ENCODE measurements at places on chromosomes 6 and 20.

GRCh38 chr6:56850626-56851025 is 104.3 kb upstream of the BEND6 start:
- DNase-seq, result no peak

- DNase-seq, result peak; percentile 75
These were observed at the start of gene BMP6 for GRCh38 chr6:7725849-7726415. BMP6 (plus strand) TSS chr6:7726099; CDS start chr6:7726956, 857 bp downstream.

GRCh38 chr6:87357479-87358196 is 13.0 kb downstream of the C6orf163 start:
- no peak for DNase-seq

DNA sequence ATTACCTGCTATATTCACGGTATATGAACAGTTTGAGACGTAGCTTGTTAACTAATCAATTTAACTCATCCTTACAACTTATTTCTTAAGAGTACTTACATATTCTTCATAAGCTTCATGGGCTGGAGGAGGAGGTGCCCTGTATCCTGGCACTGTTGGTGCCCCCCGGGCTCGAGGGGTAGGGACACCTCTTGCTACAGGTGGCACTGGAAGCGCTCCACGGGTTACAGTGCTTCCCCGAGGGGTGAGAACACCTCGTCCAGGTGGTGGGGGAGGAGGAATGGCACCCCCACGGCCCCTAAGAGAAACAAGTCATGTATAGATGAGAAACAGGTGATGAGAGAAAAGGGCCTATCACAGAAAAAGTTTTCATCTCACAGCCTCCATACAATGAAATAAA is 391.5 kb downstream of the KHDRBS2 start:
- no peak for DNase-seq

- DNase-seq, result no peak
These were observed 21.0 kb downstream of the KCNK5 start for GRCh38 chr6:39208223-39208739.

- DNase-seq, result no peak
These were observed 146.3 kb downstream of the LY86 start for GRCh38 chr6:6734479-6735465.

DNA sequence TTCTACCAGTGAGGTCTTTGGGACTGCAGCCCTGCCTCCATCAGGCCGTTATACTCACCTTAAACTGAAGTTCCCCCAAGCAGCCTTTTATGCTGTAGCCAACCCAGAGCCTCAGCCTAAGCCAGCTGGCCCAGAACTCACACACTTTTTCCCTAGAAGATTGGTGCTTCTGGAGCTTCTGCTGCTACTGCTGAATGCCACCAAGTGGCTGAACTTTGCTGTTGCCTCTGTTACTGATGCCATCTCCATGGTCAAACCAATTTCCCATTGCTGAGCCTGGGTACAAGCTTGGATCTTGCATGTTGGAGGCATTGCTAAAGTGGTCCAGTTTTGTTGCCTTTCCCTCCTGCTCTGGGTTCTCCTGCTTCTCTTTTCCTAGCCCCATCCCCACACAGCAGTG is 15.0 kb upstream of the TBX18 start:
- no peak for DNase-seq

DNA sequence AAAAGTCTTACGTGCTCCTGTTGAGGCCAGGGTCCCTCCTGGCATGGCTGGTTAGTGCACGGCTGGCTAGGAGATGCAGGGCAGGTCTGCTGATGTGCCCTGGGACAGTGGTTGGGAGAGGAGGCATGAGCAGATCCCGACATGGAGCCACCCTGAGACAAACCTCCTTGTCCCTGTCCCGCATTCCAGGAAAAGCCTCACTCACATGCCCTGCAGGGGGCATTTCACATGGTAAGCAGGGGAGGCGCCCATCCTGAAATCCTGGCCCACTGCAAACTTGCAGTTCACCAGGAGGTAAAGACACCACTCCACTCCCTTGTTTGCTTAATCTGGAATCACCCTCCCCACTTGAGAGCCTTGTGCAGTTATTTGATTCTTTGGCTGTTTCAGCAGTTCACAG is 116.7 kb upstream of the SLC24A3 start:
- DNase-seq, result no peak

- DNase-seq, result no peak
These were observed 543.6 kb downstream of the GRIK2 start for GRCh38 chr6:101937108-101937507.

DNA sequence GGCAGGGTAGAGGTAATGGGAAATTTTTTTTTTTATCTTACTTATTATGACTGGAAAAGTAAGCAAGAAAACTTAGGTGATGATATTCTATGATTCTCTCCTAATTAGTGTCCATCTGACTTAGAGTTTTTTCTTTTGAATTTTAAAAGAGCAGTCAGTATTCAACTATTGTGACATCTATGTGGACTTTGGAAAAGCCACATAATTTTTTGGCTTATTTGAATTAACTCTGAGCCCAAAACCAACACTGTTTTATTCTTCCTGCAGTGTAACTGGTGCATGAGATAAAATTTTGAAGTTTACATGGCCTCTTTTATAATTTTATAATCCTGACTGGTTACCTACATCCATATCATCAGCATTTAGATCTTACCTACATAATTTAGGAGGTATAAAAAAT is 619.7 kb downstream of the EPM2A start:
- no peak for DNase-seq

DNA sequence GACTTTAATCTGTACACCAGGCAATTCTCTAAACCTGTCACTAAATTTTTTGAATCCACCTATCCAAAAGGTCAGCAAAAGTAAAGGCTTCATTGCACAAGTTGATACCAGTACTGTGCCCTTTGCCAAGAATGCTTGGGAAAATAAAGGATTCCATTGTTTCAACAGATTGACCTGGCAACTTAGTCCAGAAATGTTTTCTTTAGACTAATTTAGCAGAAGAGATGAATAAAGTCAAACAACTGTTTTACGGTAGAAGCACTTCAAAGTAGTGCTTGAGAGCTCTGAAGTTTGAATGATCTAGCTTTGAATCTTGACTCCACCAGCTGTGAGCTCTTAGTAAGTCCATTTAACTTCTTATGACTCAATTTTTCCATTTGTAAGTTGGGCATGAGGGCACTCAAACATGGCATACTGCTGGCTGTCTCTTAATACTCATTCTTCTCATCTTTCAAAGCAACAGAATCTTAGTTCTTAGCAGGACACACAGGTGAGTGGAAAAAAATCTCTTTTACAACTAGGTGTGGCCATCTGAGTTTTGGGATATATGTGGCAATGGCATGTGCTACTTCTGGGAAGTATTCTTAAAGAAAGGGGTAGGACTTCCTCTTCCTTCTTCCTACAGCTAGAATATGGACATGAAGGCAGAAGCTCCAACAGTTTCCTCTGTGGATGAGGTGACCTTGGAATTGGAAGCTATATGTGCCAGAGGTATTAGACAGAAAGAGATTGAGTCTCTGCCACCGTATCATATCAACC is 55.9 kb upstream of the LOC128125822 start:
- no peak for DNase-seq

GRCh38 chr20:21456207-21456606 is 57.7 kb downstream of the NKX2-2 start:
- no peak for DNase-seq

DNA sequence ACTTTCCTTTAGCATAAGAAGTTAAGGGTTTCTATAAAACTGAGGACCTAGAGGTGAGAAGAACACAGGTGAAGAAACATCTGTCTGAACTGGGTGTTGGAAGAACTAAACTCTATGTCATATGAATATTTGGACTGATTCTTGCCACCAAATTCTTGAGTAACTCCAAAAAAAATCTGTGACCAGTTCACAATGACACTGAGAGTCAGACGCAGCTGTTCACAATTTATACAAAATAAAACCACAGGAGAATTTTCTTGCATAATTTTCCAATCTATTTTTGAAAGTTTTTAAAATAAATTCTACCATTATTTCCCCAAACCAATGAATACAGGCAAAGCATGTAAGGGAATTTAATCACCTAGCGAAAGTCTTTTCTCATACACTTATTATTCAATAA is 148.1 kb upstream of the TCF21 start:
- DNase-seq, result no peak

GRCh38 chr6:89559487-89559886 is 79.1 kb downstream of the LYRM2 start:
- no peak for DNase-seq

GRCh38 chr6:79861023-79861422 is 86.3 kb downstream of the ELOVL4 start:
- DNase-seq, result no peak

DNA sequence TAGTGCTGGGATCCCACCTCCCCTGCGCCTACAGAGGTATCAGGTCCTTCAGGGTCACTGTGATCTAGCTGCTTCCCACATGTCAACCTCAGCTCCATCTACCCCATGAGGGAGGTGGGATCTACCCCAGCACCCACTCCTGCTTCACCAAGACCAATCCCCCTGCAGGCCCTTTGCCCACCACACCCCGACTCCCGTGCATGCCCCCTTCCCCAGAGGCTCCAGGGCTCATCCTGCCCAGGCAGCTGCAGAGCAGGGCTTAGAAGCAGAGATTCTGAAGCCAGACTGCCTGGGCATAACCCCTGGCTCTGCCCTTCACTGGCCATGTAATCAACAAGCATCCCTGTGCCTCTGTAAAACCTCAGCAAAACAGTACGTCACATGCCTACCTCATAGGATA is 17.5 kb downstream of the COL11A2 start:
- no peak for DNase-seq

GRCh38 chr6:24391208-24391607 is 11.5 kb upstream of the MRS2 start:
- no peak for DNase-seq

DNA sequence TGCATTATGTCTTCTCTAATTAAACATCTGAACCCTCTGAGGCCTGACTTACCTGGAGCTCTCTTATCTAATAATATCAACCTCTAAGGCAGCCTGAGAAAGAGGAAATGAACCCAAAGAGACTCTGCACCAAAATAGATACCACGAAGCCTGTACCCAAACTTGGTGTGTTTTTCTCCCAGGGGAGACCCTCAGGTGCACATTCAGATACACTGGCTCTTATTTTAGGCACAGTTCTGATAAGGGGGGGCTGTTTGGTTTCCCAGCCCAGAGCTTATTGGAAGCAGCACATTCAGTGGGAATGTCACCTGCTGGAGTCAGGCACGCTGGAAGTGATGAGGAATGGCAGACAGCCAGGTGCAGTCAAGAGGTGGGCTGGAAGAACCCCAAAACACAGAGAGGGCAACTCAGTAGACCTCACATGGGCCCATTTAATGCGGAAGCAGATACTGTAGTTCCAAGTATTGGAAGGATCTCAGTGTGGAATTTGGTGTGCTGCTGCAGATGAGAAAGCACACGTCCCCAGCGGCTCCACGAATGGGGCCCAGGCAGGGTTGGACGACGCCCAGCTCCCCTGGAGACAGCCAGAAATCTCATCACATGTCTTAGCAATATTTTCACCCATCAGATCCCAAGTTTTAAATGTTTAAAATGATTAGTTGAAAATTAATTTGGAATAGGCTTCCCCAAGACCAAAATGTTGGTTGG is 9.7 kb upstream of the CCR6 start:
- DNase-seq, result no peak

- DNase-seq, result peak; percentile 49
These were observed 83.5 kb downstream of the SCML4 start for GRCh38 chr6:107740496-107741190.

DNA sequence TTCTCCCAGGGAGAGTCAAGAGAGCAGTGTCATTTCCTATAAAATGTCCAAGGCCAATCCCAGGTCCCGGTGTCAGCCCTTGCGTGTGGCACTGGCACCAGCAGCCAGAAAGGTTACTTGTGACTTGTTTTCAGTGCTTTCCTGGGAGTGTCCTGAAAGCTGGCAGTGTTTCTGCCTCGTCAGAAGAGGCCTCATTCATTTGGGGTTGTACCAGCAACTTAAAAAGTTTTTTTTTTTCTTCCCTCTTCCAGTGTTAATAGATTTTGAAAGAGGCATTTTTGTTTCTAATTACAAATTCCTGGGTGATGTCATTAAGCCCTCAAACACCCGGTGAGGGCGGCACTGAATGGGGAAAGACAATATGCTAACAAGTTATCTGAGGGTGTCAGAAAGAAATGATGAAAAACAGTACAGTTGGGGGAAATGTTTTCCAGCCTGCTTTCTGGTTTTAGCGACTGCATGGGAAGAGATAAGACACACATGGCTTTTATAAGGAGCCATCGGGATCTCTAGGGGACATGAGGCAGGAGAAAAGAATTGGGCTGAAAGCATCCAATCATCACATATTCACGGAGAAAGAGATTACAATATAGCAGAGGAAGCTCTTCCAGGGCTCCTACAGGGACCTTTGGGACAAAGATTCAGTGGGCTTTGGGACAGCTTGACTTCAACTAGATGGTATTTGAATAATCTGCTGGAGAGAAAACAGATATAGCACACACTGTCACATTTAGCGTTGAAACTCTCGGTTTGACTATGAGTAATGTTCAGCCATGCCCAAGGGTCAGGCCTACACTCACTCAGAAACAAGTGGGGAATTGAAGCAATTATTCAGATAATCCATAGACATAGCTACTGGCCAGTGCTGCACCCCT is 153.0 kb downstream of the BCAS1 start:
- DNase-seq, result no peak

DNA sequence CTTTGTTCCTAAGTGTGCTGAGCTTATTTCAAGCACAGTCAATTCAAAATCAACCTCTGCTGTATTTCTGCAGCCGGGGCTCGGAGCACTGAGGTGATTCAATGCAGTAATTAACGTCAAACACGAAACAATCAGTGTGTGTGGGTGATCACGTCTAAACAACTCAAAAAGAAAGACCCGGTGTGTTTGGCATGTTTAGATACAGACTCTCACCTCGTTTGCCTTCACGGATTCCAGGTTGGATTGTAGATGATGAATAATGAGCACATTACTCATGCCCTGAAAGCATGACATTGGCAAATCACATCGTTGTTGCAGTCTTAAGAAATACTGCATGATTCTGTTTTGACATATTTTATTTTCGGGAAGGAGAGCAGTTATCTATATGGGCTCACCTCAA is 231.0 kb downstream of the QKI start:
- no peak for DNase-seq

- DNase-seq, result no peak
These were observed 44.7 kb downstream of the ESF1 start for GRCh38 chr20:13739731-13740649.

Measured in activated CD4-positive, alpha-beta T cell treated with anti-CD3 and anti-CD28 coated beads, Interleukin-2, amount 50 U/mL, for 48 hours (primary cell).